ENCODE measurements at places on chromosomes 7 and 10. TPM values are rescaled to one million over a fixed set of nuclear protein-coding genes. Genes with fewer than 3 reads are reported as not detected.

DNA sequence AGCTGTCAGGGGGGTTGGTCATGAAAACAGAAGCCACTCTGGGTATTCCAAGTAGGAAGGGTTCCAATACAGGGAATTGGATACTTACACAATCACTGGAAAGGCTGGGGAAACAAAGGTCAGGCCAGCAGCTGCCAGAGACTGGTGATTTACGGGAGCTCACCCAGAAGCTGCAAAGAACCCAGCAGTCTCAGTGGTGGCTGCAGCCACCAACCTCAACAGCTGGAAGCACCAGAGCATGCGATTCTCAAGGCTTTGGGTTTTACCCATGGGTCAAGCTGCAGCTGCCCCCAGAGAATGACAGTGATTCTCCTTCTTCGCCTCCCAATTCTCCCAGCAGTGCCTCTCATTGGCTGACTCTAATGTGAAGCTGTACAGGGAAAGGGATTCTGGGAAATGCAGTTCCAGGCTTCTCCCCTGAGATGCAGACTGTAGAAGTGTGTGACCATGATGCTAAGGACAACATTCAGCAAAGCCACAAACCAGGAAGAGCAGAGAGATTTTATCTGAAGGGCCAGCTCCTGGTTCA lies 107.2 kb upstream of the TCF7L2 start:
- no peak for DNase-seq

DNA sequence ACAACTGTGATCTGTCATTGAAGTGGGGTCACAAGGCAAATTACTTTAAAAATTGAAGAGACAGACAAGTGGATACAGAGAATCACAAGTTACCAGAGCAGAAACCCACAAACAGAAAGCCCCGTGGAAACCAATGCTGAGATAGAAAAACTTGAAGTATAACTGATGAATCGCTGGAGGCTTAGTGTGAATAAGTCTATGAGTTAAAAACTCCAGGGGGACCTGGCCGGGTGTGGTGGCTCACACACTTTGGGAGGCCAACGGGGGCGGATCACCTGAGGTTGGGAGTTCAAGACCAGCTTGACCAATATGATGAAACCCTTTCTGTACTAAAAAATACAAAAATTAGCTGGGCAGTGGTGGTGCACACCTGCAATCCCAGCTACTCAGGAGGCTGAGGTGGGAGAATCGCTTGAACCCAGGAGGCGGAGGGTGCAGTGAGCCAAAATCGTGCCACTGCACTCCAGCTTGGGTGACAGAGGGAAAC lies 69.7 kb upstream of the ZNRF2 start:
- DNase-seq, result no peak

DNA sequence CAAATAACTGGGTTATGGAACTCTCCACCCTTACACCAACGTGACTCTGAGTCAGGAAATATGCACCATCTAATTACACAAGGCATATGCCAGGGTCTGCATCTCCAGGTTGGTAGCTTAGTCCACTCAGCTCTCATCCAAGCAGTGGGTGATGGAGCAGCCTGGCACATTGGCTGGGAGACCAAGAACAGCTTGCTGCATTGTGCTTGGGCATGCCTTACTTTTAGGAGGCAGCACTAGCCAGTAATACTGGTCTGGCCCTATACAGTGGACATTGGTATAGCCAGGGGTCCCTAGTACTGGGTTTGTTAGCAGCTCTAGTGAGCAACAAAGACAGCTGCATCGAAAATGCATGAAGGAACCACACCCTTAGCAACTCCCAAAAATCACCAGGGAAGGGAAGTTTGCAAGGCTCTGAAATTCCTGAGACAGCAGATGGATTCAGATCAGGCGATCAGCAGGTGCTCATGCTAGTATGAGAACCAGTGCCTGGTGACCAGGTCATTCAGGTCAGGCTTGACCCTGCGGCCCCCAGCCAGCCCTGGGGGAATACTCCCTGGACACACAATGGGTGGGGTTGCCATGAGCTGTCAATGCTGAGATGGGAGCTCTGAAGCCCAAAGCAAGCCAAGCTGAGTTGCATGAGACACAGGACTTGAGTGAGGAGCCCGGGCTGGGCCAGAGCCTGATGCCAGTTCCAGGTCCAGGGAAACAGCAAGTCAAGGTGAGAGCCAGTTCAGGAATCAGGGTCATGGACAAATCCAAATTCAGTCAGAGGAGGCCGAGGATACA lies 217.9 kb upstream of the ZMIZ1 start:
- no peak for DNase-seq

GRCh38 chr7:151251689-151252560 lies 3.4 kb upstream of the SMARCD3 start:
- peak; percentile 86 for DNase-seq

DNA sequence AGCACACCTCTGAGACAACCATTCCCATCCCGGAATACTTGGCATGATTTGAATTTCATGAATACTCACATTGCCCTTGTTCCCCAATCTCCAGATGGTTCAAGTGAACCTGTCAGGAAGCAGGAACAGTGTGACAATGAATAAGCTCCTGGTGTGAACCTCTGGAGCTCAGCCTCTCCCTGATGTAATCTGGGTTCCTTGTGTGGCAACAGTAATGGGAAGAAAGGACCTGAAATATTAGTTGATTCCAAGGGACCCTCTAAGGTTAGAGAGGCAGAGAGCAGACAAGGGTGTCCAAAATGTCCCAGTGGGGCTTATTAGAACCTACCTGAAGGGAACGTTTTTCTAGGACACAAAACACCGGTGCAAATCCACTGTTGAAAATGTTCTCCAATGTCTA lies 8.5 kb downstream of the OR2A7 start:
- no peak for DNase-seq

- no peak for DNase-seq
Observed at GRCh38 chr7:98877692-98878364, 504 bp upstream of the TRRAP start.

Gene PIP
- not detected for total RNA-seq

GRCh38 chr7:115359119-115359518 lies 437.2 kb downstream of the MDFIC start:
- no peak for DNase-seq

- peak; percentile 28 for DNase-seq
Observed at GRCh38 chr7:92754919-92755581, 81.3 kb downstream of the CDK6 start.

DNA sequence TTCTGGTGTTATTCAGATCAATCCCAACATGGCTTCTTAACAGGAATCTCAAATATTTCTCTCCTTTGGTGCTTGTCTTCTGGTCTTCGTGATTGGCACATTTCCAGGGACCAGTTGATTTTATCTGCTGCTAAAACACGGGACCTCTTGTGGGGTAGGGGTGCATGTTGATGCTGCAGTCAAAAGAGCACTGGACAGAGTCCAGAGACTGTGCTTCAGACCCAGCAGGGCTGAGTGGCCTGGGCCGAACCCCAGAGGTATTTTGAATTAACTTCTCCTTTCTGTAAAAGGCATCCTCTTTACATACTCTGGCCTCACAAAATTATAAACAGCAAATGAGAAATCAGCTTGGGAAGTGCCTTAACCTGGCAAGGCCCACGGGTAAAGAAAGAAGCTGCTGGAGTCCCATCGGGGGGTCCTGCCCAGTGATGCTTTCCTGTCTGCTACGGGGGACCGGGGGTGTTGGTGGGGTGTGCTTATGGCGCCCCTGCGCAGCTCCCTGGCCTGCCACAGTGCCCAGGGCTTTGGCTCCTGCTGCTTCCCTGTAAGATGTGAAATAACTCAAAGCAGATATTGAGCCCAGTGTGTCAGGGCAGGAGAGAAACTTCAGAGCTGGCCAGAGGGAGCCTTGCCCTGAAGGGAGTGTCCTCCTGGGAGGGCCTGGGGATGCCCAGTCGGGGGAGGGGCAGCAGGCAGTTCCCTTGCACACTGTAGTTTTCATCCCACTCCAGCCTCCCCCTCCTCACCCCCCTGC lies 230.5 kb downstream of the TCF7L2 start:
- no peak for DNase-seq

Gene PRKG1
- 38.9 TPM for total RNA-seq

Measured in left ventricle myocardium inferior (tissue), 1 donor.